ENCODE measurements at places on chromosomes 5 and 9.

- DNase-seq, result peak; percentile 66
These were observed 155.8 kb upstream of the ZNF608 start for GRCh38 chr5:124902097-124902821.

- no peak for DNase-seq
These were observed 41.6 kb downstream of the TARS1 start for GRCh38 chr5:33482335-33482734.

- no peak for DNase-seq
These were observed 278.5 kb downstream of the TAF11L14 start for GRCh38 chr5:17912794-17913193.

DNA sequence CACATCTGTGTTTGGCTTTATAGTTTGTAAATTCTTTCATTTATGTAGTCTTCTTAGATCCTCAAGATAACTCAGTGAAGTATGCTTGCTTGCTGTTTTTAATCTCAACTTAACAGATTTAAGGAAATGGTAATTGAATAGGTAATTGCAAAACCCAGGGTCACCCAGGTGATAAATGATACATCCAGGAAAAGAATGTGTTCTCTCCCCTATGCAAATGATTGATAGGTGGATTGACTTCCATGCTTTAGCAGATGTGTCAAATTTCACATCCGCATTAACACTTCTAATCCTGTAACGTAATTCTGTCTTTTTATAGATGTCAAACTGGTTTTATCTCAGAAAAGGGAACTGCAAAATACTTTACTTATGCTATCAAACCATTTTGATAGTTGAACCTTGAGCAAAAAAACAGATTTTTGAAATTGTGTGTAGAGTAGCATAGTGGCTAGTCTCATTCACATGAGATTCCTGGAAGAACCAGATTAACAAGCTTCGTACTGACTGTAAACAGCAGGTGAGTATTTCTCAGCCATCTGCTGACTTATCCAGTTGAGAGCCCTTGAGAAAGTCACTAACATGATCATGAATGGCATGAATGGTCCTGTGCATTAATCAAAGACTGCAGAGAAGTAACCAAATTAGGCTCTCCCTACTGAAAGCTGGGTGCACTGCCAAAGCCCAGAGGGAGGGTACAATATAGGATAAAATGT is 86.7 kb upstream of the PAM start:
- DNase-seq, result peak; percentile 83

DNA sequence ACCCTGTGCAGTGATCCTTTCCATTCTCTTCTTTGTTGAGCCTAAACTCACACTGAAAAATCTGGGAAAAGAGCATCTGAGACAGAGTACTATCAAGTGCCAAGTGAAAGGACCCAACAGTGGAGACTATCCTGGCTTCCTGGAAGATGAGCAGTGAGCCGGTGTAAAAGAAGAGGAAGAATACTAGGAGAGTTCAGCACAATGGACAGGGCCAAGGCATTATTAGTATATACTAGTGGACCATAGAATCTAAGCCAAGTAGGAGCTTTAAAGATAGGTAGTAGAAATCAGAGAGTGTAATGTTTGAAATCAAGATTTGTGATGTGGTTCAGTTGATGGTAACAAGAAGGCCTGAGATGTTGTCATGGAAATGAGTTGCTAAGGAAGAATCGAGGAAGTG is 140.8 kb downstream of the CAMK4 start:
- DNase-seq, result no peak

DNA sequence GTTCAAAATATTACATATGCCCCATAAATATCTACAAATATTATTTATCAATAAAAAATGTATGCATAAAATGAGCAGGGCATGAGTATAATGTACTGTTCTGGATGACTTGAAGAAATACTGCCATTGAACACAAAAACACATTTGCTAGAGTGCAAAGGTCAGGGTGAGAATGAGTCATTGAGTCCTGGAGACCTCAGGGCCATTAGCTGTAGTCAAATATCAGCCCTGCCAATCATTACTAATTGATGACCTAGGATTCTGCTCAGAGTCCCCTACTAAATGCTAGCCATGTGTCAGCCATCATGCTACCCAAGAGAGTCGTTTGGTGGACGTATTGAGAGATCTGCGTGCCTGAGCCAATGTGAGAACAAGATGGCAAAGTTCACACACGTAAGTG is 80.3 kb upstream of the FAM169A start:
- DNase-seq, result no peak

DNA sequence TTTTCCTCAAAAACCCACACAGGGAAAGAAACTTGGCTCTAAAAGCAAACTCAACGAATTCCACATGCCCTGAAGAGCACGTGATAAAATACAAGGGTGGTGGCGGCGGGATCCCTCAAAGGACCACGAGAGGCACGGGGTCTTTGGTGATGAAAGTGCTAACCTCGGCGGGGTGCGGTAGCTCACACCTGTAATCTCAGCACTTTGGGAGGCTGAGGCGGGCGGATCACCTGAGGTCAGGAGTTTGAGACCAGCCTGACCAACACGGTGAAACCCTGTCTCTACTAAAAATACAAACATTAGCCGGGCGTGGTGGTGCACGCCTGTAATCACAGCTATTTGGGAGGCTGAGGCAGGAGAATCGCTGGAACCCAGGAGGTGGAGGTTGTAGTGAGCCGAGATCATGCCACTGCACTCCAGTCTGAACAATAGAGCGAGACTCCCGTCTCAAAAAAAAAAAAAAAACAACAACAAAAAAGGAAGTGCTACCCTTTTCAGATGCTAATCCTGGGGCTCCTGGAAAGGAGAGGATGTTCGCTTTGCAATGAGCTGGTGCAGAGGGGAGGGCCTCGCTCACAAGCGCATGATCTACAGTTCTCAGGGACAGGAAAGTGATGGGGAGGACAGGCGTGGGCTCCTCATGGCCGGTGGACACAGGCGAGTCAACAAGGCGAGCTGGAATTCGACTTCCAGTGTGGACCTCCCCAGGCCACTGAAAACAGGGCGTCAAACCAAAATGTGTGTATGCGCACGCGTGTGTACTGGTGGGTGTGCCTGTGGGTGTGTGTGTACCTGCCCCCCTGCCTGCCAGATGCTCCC is 54.1 kb downstream of the USP20 start:
- no peak for DNase-seq

DNA sequence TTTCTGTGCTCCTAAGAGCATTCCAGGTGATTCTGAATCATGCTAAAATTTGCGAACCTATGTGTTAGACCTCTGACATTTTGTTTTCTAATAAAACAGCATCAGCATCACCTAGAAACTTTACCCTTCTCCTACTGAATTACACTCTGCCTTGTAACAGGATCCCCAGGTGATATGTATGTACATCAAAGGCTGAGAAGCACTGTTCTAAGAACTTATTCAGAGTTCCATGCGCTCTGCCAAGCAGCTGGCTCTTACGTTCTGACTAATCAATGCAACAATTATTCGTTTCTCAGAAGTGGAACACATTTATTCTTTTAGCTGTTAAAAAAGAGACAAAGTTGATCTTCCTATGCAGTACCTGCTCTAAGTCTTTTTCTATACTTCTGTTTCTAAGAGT is 228.6 kb downstream of the SLF1 start:
- peak; percentile 34 for DNase-seq

DNA sequence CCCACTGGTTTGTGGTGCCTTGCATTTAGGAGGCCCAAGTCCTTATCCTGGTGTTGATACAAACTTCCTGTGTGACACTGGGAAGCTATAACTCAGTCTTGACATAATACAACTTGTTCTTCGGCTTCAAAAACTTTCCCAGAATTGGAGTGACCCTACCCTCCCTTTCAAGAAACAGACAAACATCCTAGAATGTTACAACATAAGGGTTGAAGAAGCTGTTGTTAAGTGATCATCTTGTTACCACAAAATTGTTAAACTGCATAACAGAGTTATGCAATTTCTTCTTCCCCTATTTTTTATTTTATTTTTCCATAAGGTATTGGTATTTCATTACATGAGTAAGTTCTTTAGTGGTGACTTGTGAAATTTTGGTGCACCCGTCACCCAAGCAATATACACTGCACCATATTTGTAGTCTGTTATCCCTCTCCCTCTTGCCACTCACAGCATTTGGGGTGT is 21.3 kb downstream of the TLR4 start:
- DNase-seq, result no peak

GRCh38 chr5:152092580-152092979 is 167.9 kb upstream of the GLRA1 start:
- peak; percentile 9 for DNase-seq

GRCh38 chr5:2187156-2187555 is 304.4 kb upstream of the IRX4 start:
- no peak for DNase-seq

DNA sequence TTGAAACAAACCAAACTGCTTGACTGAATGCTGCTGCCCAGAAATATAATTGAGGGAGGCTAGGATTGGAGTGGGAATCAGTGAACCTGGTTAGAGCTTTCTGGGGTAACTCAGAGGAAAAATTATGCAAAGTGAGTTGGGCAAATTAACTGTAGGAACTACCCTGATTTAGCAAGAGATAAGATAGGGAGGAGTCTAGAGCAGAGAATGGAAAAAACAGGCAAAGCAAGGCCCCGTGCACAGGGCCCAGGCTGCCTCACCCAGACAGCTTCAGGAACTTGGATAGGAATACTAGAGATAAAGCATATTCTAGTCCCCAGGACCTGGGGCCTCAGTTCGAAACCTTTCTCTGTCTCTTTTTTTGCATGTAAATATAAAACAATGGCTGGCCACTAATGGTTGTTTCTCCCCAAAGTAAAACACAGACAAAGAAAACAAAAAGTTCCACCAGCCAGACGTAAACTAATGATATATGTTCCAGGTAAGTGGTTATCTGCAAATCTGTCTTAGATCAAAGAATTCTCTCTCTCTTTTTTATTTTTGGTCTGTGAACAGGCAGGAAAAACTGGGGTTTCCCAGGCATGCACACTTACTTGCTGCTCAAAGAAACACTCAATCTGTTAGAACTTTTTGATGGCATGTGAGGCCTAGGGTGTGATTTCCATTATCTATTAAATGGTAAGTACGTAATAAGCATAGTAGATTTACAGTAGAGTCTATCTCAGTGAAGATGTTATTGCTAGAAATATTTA is 168.1 kb upstream of the MAP3K1 start:
- no peak for DNase-seq

All from DMS79 treated with DMSO at 0.1 percent for 48 hours (cell line).